ENCODE measurements at places on chromosomes 1 and 21.

DNA sequence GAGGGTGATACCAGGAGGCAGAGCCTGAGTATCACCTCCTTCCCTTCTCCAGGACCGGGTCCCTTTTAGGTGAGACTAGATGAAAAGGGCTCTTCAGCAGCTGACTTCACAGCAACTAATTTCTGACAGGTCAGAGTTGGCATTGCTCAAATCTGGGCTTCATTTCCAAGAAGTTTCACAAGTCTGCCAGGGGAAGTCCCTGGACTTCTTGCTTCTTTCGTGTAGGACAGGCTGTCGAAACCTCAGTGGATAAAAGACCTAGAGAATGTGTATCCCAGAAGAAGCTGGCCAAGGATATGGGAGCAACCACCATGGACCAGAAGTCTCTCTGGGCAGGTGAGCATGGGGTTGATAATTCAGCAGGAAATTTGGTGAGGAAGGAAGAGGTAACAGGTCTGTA, at the start of gene CHI3L2:
TSS of gene CHI3L2 (plus strand) at position 280 of the 400 bp plus-strand sequence. CDS start at position 297, 17 bp downstream.
- DNase-seq = no peak

- no peak for DNase-seq
Observed at GRCh38 chr1:44862829-44863401, 19.9 kb upstream of the PTCH2 start.

GRCh38 chr1:72023063-72023930, 259.0 kb downstream of the NEGR1 start:
- DNase-seq = peak; percentile 59

GRCh38 chr1:234848972-234849649, 239.1 kb upstream of the IRF2BP2 start:
- no peak for DNase-seq

GRCh38 chr1:170397061-170397460, 134.9 kb upstream of the GORAB start:
- no peak for DNase-seq

- no peak for DNase-seq
Observed at GRCh38 chr1:55505326-55505725, 290.2 kb upstream of the USP24 start.

GRCh38 chr1:65630855-65631254, 161.8 kb upstream of the PDE4B start:
- DNase-seq = no peak

- DNase-seq = peak; percentile 13
Observed at GRCh38 chr1:179164494-179164893, 65.0 kb downstream of the ABL2 start.

DNA sequence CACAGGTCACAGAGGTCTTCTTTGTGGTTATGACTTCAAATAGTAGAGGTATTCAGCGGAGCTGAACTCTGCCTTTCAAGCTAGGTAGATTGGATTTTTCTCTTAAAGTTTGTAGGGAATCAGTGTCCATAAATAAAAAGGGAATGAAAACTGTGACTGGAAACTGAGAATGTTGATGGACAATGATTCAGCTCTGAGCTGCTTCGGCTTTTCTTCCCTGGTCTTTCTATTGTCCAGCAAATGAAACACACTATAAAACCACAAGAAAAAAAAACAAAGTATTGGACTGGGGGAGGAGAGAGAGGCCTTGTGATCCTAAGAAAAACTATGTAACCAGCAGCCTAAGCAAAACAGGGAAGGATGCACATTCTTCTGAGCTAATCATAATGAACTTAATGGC, 11.1 kb downstream of the TNNI3K start:
- no peak for DNase-seq

DNA sequence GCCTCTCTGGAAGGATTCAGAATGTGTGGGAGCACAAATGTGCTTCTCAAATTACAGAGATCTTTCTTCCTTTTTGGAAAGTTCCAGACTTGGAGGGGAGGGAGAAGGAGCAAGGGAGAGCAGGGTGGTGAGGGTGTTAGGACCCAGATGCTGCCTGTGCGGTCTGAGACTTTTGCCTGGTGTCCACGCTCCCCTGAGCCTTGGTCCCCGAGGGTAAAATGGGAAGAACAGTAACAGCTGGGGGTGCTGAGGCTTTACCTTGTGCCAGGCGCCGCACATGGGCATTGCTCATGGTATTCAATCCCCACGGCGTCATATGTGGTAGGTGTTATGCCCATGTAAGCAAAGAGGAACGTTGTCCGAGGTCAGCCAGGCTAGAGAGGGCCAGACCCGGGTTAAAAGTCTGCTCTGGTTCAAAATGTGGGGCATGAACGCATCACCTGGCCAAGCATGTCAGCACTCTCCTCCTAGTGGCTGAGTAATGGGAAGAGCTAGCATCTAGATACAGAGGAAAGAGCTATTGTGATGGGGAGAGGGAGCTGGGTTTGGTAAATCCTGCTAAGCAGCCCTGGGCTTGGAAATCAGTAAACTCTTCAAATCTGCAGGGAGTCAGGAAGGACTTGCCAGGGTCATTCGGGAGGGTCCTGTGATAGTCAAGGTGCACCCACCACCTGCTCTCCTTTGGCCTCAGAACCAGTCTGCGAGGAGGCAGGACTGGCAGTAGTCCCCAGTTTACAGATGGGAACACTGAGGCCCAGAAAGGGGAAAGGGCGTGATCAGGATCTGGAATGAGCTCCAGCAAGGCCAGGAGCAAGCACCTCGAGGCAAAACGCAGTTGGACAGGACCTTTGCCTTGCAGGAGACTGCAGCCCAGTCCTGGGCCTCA, 4.5 kb upstream of the RUNX3 start:
- DNase-seq = no peak

GRCh38 chr1:40896482-40896881, 34.3 kb upstream of the CITED4 start:
- DNase-seq = no peak

DNA sequence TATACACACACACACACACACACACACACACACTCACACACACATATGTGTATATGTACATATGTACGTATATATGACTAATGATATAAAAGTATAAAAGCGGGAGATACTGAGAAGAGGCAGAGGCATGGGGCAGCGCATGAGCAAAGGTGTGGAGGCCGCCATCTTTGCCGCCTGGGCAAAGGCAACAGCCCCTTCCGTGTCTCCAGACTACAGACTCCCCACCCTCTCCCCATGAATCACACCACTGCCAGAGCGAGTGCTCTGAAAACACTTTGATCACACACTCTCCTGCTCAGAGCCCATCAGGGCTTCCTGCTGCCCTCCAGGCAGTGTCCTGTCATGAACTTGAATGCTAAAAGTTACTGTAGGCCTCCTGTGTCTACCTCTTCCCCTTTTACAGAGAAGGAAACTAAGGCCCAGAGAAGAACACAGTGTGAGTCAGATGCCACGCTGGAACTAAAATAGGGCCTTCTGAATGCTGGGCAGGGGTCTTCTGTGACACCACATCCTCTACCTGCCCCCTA, 54.7 kb upstream of the SSBP3 start:
- no peak for DNase-seq

DNA sequence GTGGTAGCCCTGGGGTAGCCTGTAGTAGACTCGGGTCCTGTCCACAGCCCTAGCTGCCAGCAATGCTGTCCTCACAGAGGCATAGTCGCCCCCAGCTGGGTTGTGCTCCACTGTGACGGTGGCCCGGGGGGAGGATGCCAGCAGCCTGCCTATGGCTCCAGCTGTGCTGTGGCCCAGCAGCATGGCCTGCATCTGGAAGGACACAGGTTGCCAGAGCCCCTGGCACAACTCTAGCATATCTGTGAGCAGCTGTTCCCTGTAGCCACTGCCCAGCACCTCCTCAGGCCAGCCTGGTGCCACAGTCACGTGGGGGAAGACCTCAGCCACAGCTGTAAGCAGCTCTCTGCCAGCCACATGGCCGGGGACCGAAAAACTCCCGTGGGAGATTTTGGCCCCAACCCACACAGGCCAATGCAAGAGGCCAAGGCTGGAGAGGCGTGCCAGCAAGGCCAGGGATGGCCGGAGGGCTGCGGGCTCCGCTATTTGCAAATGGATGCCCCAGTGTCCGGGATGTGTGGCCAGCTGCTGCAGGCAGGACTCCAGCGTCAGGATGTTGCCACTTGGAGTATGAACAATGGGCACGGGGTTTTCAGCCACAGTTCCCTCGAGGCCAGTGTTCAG, 13.9 kb downstream of the FAM151A start:
- DNase-seq = peak; percentile 5

- DNase-seq = no peak
Observed at GRCh38 chr1:211789641-211790464, 40.7 kb downstream of the LPGAT1 start.

Measured in HAP-1 (cell line).